ENCODE measurements at places on chromosomes 13 and 19.

GRCh38 chr19:8423817-8424223 is 10.7 kb downstream of the MARCHF2 start:
- DNase-seq, result no peak

GRCh38 chr19:41341669-41342490 is 11.8 kb downstream of the TGFB1 start:
- DNase-seq, result no peak

GRCh38 chr13:40971321-40971720 is 47.8 kb downstream of the ELF1 start:
- DNase-seq, result no peak

DNA sequence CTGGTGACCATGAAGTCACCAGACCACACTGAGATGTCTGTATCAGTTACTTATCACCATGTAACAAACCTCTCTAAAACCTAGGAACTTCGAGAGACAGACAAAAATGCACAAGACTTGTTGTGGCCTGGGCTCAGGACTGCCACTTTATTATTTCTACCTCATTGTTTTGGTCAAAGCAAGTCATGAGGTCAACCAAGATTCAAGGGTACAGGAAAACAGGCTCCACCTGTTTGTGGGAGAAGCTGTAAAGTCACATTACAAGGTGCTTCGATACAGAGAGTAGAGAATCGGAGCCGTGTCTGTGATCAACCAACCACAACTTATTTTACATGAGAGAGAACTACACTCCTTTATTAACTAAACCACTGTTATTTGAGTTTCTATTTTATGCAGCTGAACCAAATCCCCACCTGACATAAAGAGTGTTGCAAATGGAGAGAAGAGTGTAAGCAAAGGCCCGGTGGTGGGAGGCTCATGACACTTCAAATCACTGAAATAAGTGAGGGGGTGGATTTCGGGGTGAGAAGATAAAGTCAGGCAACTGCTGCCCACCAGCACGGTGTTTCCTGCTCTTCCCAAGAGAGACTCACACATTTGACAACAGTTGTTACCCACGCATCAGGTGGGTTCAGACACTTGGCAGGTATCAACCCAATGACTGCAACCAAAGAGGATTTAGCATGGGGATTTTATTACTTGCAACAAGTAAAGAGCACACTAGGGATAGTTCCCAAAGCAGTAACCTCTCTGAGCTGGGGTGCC is 39.0 kb upstream of the IGSF23 start:
- DNase-seq, result no peak

DNA sequence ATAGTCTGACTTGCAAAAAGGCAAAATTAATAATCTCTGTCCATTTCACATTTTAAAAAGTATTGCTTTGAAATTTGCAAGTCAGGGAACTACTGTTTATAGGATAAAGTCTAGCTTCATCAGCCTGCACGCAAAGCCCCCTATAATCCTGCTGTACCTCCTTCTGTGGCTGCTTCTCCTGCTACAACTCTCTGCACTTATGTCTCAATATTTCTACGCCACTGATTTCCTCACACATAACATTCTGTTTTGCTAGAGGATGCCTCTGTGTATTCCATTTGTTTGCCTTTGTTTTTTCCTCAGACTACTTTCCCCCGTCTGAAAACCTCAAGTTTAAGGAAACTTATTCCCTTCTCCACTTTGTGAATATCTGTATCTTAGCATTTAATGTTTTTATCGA is 389.9 kb downstream of the RFC3 start:
- DNase-seq, result no peak
